Stimulated activated memory B cell treated with anti-CD40 and anti-IgM and Interleukin-4, amounts not matched to agents 10 μg/mL and 1 μg/mL and 100 μg/mL, for 72 hours (primary cell): ENCODE measurements at places on chromosomes 2 and 18.

GRCh38 chr2:220785178-220785577 is 786.9 kb downstream of the EPHA4 start:
- no peak for ATAC-seq

DNA sequence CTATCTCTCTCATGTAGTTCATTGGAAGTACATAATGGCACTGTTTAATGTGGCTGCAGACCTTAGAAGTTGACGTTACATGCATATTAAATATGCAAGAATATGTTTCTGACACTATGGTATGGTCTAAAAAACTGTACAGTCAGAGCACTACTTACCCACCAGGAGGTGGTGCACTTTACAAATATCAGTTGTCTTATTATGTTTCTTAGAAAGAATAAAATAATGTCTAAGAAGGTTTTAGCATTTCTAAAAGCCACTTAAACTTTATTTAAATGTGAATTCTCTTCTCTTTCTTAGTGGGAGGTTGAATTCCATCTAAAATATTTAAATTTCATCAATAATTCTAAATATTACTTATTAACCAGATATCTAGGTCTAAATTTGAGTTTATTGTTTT is 4.3 kb downstream of the TMEFF2 start:
- no peak for ATAC-seq

DNA sequence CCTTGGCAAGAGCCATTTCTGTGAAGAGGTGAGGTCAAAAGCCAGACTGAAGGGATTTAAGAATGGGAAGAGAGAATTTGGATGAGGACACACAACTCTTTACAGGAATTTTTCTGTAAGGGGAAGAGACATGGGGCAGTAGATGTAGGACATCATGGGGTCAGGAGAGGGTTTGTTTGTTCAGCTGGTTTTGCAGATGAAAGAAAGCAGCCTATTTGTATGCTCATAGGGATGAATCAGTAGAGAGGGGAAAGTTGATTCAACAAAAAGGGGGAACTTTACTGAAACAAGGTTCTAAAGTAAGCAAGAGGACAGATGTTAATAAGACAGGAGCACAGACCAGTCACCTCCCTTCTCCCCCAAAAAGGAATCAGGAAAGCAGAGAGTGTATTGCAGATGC is 11.2 kb downstream of the SCG2 start:
- ATAC-seq, result no peak

GRCh38 chr2:72603481-72603880 is 222.4 kb downstream of the EXOC6B start:
- ATAC-seq, result no peak

- ATAC-seq, result no peak
Measured at GRCh38 chr18:52953387-52953786, 613.4 kb downstream of the DCC start.

DNA sequence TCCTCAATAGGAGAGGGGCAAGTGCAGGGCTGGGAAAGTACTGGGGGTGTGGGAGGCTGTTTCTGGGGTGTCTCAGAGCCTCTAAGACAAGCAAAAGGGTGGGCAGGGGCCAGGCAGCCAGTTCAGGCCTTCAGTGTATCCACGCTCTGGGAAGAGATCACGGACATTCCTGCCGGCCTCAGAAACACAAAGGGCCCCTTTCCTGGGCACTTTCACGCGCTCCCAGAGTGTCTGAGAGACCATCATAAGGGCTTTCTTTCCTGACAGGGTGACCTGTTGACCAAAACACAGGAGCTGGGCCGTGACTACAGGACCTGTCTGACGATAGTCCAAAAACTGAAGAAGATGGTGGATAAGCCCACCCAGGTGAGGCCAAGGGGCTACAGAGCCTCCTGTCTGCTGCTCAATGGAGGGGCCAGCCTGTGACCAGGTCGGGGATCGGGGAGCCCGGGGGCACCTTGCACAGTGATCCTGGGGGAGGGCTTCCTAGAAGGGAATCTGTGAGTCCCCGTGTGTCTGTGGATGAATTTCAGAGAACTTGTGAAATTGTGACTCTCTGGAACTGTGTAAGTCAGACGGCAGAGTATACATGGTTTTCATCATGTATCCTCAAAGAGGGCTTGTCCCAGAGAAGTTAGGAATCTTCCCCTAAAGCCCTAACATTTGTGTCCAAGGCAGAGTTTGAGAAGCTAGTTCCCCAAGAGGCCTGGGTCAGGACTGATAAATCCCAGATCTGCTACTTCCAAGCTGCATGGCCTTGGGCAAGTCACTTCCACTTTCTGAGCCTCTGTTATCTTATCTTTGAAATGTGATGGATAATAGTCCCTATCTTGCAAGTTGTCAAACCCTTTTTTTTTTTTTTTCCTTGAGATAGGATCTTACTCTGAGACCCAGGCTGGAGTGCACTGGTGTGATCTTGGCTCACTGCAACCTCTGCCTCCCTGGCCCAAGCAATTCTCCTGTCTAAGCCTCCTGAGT is 1.8 kb downstream of the GNLY start:
- no peak for ATAC-seq

DNA sequence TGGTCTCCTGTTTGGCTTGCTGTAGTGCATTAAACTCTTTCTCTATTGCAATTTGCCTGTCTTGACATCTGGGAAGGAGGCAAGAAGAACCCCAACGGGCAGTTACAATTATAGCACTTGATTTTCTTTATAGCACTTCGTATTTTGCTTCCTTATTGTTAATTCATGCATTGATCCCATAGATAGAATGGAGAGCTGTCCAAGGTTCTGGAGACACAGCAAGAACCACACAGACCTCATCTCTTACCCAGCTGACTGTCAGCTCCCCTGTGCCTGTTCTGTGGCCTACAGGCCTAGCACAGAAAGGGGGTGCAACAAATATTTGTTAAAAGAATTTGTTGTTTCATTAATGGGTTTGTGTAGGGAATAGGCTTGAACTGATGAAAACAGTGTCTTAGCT is 194.3 kb downstream of the GALNT1 start:
- ATAC-seq, result no peak

DNA sequence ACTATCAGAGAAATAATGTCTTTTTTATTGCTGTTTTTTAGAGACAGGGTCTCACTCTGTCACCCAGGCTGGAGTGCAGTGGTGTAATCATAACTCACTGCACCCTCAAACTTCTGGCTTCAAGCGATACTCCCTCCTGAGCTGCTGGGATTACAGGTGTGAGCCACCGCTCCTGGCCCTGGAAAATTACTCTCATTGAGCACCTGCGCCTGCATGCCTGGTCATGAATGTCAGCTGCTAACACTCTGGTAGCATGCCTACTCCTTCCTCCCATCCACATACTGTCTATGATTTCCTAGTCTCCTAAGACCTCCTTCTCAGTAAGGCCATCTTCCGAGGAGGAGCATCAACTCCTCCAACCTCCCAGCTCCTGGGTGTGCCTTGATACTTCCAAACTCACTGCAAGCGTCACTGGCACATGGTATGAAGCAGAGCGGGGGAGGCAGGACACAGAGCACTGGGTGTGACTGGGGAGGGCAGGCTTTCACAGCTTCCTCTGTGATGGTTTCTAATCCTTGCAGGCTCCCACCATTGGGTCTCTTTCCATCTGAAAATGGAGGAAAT is 1.6 kb upstream of the MAP2 start:
- ATAC-seq, result no peak

DNA sequence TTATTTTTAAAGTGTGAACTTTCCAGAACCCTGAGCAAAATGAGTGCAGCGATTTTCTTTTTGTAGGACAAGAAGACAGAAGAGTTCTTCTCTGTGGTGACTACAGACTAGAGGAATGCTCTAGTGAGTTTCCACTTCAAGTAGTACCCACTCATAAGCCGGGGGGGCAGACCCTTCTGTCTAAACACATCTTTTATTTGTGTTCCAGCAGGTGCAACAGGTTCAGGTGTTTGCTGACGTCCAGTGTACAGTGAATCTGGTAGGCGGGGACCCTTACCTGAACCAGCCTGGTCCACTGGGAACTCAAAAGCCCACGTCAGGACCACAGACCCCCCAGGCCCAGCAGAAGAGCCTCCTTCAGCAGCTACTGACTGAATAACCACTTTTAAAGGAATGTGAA is 25.2 kb downstream of the PTRHD1 start:
- no peak for ATAC-seq

GRCh38 chr2:200300638-200301314 is 5.7 kb upstream of the SPATS2L start:
- no peak for ATAC-seq

GRCh38 chr18:59358414-59358711 is 702 bp downstream of the LMAN1 start:
- no peak for ATAC-seq

GRCh38 chr2:63589148-63589958 is 590 bp downstream of the MDH1 start:
- ATAC-seq, result no peak

- ATAC-seq, result no peak
Measured at GRCh38 chr2:197713271-197713670, 8.1 kb downstream of the MARS2 start.

DNA sequence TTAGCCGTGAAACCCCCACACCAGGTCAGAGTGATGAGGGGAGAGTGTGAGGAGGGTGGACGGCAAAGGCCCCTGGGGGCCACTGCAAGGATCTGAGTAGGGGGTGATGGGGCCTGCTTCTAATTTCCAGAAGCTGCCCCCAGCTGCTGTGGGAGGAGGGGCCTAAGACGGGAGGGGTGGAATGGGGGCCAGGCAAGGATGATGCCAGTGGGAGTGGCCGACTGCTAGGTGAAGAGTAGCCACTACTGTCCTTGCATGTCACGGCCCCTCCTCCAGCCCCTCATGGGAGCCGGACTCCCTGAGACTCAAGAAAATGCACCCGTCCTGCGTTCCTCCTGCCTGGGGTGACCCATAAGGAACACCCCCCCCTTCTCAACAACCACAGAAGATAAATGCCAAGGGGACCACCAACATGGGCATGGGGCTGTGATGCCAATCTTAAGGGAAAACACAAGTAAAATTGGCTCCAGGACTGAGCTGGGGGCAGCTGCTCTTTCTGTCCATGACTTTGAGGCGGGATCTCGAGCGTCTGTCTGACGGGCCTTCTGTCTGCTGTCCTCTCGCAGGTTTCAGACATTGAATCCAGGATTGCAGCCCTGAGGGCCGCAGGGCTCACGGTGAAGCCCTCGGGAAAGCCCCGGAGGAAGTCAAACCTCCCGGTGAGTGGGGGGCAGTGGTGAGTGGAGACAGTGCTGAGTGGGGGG is 24.2 kb upstream of the PRLH start:
- ATAC-seq, result no peak

GRCh38 chr2:79887747-79888374 is 375.0 kb downstream of the CTNNA2 start:
- ATAC-seq, result no peak

DNA sequence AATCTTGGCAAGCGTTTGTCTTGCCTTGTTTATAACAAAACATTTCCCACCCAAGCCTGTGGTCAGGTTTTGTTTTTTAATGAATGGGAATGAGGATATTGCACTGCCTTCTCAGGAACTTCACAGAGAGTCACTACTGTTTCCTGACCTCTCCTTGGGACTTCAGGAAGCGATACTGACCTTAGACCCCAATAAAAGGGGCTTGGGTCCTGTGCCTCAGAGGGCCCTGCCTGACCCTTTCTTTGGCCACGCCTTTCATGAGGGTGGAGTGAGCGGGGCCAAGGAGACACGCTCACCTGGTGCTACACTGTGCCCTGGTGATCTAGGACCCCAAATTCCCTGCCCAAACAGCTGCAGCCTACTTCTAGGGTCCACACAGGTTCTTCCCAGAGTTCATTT is 92.8 kb upstream of the TGFA start:
- ATAC-seq, result no peak

- ATAC-seq, result no peak
Measured at GRCh38 chr2:85585781-85586105, 1.5 kb downstream of the VAMP5 start.

DNA sequence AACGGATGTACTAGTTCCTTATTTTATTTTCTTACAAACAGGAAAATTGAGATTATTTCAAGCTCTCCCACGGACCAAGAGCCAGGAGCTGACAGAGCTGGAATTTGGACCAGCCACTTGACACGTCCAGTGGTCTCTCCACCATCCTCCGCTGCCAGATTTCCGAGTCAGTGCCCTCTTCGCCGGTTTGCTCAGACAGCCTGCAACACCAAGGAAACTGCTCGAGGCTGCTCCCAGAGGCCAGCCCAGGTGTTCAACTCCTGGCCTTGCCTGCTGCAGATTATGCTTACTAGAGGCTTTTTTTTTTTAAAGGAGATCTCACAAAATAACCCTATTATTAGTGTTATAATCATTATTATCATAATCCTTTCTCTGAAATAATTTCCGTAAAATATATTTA is 779.8 kb downstream of the RNF144A start:
- ATAC-seq, result no peak

GRCh38 chr2:31219131-31219969 is 2.0 kb upstream of the CAPN14 start:
- peak; percentile 94 for ATAC-seq
